ENCODE measurements at places on chromosomes 1 and 21. TPM values are rescaled to one million over a fixed set of nuclear protein-coding genes. Genes with fewer than 3 reads are reported as not detected.
A peak's percentile ranks its signal among the peaks of the same experiment; 100 is the strongest.

The ITLN1 gene
- total RNA-seq: not detected

DNA sequence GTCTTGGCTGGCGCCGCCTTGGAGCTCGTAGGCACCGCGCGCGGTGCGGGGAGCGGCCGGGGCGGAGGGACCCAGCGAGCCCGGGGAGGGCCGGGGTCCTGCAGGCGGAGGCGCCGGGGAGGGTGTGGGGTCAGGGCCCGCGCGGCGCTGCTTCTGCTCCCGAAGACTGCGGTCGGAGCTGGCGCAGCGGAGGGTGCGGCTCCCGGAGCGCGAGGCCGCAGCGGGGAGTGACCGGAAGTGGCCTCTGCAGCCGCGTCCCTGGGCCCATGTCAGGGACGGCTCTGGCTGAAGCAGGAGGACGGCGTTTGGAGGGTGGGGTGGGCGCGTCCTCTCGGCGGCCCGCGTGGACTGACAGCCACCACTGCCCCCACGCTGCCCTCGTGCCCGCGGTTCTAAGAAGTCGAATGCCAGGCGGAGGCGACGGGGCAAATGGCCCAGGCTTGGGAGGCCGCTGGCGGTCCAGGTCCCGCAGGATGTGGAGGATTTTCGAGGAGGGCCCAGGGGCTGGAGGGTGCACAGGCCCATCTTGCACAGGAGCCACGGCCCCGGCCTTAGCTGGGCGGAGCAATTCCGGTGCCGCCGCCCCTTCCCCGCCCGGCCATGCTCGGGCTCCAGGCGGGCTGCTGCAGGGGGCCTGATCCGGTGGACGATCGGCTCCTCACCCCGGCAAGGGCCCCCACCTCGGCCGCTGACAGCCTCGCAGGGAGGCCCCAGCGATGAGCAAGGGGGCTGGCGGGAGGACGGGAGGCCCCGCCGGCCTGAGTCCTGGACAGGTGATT, 7.7 kb upstream of the ZNF669 start:
- H3K4me3 ChIP-seq: peak overlapping the region; percentile 78
- H3K27ac ChIP-seq: peak overlapping the region; percentile 42
- H3K4me1 ChIP-seq: peaks cover 17% of the 10 kb centered on the region
- H3K36me3 ChIP-seq: peaks cover 3% of the 10 kb centered on the region
- H3K27me3 ChIP-seq: no peaks in the 10 kb centered on the region
- peak; percentile 10 for DNase-seq

The USP33 gene
- total RNA-seq: 46.6 TPM

GRCh38 chr1:228015276-228016180, 8.7 kb downstream of the WNT3A start:
- peaks cover 10% of the 10 kb centered on the region for H3K4me1 ChIP-seq
- peak overlapping the region; percentile 25 for H3K4me3 ChIP-seq
- peaks cover 17% of the 10 kb centered on the region for H3K27me3 ChIP-seq
- peak; percentile 42 for DNase-seq
- H3K36me3 ChIP-seq: no peaks in the 10 kb centered on the region
- peak overlapping the region; percentile 83 for H3K27ac ChIP-seq

The CLDN19 gene
- total RNA-seq: not detected

GRCh38 chr1:184359909-184360308, 26.9 kb upstream of the C1orf21 start:
- no peak for DNase-seq
- no peaks in the 10 kb centered on the region for H3K36me3 ChIP-seq
- H3K4me1 ChIP-seq: peaks cover 7% of the 10 kb centered on the region
- no peak overlapping the region for H3K27ac ChIP-seq
- peaks cover 9% of the 10 kb centered on the region for H3K27me3 ChIP-seq

DNA sequence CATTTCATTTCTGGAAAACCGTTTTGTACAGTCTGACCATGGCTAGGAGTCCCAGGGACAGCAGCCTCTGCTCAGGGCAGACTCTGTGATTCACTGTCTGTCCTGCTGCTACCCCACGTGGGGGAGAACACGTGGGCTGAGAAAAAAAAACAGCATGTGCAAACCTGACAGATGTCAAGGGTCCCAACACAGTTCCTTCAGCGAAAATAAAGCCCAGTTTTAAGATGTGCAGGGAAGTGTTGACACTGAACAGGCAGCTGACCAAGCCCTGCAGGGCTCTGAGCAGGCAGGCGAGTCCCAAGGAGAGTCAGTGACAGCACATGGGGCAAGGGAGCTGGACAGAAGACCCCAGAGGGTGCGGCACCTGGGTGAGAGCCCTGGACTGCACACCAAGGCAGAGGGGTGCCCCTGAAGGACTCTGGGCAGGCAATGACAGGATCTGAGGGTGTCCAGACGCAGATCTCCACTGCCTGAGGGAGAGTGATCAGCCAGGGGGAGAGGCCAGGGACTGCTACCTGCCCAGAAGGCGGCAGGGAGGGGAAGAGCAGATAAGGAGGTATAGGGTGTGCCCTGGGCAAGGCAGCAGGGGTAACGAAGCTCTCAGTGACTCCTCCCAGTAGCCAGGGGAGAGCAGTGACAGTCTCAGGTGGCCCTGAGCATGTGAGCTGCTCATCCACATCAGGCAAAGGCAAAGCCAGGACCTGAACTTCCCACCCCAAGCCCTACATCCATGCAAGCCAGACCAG, 5.1 kb upstream of the SPATC1L start:
- peak; percentile 39 for DNase-seq
- H3K27me3 ChIP-seq: peaks cover 2% of the 10 kb centered on the region
- H3K27ac ChIP-seq: peak overlapping the region; percentile 72
- peaks cover 20% of the 10 kb centered on the region for H3K36me3 ChIP-seq

DNA sequence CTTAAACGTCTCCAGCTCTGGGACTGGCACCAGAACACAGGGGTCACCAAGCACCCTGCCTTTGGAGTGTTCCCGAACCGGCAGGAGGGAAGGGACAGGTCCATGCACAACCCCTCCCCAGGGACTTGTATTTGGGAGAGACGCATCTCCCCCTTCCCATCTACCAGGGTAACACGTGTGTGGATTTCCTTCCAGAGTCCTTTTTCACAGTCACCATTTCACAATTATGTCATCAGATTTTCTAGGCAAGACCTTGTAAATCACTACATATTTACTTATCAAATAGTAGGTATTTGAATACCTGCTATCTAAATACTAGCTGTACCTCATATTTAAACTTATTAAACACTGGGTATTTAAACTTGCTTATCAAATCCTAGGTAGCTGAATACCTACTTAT, 57.4 kb upstream of the AJAP1 start:
- no peaks in the 10 kb centered on the region for H3K27me3 ChIP-seq
- DNase-seq: no peak
- H3K36me3 ChIP-seq: peaks cover 4% of the 10 kb centered on the region
- no peak overlapping the region for H3K4me3 ChIP-seq
- H3K27ac ChIP-seq: no peak overlapping the region

DNA sequence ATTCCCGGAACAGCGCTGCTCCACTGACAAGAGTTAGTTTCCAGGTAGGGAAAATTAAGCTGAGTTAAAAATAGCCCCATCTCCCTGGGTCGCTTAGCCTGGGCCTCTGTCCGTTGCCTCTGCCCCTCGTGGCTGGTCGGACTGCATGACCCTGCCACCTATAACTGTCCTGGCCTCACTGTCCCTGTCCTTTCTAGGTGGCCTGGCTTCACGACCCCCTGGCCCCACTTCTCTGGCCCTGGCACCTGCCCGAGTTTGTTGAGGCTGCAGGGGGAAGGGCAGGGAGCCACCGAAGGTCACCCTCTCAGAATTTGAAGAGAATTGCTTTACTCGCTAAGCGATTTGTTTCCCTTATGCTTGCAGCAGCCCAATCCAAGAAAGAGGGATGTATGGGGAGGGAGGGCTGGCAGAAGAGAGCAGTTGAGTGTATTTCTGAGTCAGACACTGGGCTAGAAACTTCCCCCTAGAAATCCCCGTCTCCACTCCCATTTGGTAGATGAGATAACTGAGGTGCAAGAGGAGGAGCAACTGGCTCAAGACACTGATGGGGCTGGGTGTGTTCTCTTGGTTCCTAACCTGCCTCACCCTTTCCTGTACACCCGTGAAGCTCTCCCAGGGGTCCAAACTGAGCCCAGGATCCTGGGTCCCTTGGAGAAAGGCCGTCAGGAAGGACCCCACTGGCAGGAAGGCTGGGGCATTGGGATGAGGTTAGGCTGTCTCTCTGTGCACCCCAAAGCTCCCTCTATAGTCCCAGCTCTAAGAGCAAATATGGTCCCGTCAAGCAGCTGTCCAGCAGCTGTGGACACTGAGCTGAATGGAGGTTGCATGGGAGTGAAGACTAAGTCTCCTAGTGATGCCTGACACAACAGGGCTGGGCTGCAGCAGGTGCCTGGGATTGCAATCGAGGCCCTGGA, 2.9 kb upstream of the EDN2 start:
- peaks cover 44% of the 10 kb centered on the region for H3K4me1 ChIP-seq
- DNase-seq: no peak
- peaks cover 9% of the 10 kb centered on the region for H3K27me3 ChIP-seq
- no peak overlapping the region for H3K4me3 ChIP-seq
